Activated naive CD4-positive, alpha-beta T cell (primary cell): ENCODE measurements at places on chromosomes 7 and 10.

DNA sequence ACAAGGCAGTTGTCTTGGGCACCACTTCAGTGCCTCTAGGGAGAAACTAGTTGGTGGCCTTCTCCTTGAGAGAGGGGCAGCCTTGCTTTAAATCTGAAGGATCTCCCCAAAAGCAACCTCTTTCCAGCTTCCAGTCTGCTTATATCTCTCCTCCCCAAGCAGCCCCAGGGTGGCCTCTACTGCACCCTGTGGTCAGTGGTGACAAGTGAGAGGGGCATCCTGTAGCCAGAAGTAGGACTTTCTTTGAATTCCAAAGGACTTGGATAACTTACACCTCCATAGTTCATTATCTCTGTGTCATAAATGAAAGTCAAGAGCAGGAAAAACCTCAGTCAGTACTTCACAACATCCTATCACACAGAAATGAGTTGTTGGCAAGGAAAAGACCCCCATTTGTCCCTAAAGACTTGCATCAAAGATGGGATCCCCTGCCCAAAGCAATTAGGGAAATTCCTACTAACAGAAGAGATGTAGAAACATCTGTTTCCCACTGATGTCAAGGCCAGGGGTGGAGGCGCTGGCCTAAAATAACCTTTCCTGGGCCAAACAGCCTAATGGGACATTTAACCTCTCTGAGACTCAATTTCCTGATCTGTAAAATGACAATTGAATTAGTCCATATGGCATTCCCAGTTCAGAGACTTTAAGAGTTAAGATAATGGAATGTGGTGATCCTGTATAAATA is 44.0 kb upstream of the ANKRD1 start:
- no peak for DNase-seq

GRCh38 chr7:82257118-82257695 is 186.4 kb downstream of the CACNA2D1 start:
- no peak for DNase-seq

DNA sequence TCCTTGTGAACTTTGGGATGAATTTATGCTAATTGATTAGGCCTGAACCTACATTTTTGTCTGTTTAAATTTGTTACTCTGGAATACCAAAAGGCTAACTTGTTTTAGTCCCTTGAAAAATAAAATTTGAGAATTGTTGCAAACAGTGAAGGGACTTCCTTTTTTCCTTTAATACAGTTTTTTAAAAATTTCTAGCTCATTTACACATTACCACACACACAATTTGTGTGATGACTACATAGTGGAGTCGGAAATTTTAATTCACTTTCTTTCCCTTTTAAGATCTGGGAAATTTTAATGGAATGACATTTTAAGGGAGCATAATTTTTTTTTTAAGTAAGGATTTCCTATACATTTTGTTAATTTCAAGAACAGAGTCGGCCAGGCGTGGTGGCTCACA is 8.6 kb upstream of the TMEM236 start:
- DNase-seq = no peak

GRCh38 chr10:121994429-121994941 is 5.5 kb downstream of the TACC2 start:
- DNase-seq = no peak

- no peak for DNase-seq
Observed at GRCh38 chr10:48536156-48536500, 68.7 kb downstream of the ARHGAP22 start.

DNA sequence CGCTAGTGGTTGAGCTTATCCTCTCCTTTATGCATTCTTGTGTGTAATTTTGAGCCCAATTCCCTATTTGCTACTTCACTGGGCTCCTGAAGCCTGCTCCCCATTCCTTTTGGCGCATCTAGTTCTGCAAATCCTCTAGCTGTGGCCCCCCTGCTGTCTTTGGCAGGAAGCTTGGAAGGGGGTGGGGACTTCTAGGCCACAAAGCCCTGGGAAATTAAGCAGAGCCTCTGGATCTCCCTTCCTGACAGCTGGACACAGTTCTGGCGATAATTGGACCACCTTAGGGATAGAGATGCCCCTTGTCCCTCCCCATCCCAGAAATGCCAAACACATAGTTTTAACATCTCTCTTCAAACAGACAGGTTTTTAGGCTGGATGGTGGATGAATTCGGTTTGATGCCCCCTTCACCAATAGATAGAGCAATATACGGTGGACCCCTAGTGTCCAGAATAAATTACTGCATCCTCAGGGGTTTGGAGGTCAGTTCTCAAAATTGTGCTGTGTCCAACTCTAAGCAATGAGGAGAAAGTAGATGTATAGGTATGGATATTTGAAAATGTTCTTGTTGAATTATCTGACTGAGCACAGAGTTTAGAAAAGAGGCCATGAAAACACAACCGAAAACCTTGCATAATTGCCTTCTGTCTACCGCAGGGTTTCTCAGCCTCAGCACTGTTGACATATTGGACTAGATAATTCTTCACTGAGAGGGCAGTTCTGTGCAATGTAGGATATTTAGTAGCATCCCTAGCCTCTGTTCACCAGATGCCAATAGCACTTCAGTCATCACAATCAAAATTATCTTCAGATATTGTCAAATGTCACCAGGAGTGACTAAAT is 75.5 kb downstream of the PAPSS2 start:
- DNase-seq = no peak

DNA sequence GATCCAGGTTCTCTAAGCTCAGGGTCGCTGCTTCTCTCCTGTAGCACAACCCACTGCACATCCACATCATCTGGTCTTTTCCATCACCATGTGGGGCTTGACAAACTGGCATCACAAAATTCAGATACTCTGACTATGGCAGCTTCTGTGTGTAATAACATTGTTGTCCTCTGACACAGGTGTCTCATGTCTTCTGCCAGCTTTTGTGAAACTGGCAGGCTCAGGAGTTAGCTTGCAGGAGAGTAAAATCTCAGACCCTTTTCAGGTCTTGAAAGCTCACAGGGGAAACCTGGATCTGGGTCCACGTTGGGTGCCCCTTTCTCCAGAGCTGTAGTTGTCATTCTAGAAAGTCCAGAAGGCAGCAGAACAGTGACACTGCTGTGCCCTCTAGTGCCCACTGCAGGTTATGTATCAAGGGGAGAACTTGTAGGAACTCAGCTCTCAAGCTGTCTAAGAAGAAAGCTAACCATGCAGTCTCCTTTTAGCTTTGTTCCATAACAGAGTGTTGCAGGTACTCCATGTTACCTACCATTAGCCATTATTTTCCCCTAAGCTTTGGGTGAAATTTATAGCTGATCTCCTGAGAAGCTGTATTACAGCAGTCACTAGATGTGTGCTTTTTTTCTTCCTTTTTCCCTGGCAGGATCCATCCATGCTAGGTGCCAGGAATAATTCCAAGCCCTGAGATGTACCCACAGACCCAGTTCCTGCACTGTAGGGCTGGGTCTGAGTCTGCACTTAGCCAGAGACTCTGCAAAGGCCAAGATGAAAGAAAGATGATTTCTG is 102.7 kb downstream of the ZNF248 start:
- no peak for DNase-seq

GRCh38 chr10:50558371-50558770 is 65.4 kb downstream of the SGMS1 start:
- no peak for DNase-seq

DNA sequence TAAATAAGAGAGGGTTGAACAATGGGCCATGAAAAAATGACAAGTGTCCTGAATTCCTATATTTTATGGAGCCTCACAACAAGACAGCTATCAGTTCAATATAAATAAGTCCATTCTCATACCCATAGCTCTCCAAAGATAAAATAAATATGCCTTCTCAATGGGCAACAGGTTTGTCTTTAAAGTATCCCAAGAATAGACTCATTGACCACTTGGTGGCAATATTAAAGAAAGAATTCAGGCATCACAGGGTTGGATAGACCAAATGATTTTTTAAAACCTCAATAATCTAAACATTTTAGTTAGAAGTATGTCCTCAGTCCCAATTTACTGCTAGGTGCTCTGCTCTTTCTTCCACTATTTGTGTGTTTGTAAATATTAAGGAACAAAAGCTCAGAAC is 165.1 kb upstream of the WNT16 start:
- no peak for DNase-seq

- DNase-seq = peak; percentile 50
Observed at GRCh38 chr7:2099048-2099957, 133.4 kb downstream of the MAD1L1 start.

GRCh38 chr10:131311661-131312477 is at the start of gene TCERG1L:
TCERG1L (minus strand) TSS chr10:131311721; CDS start chr10:131311635, 86 bp downstream.
- no peak for DNase-seq

DNA sequence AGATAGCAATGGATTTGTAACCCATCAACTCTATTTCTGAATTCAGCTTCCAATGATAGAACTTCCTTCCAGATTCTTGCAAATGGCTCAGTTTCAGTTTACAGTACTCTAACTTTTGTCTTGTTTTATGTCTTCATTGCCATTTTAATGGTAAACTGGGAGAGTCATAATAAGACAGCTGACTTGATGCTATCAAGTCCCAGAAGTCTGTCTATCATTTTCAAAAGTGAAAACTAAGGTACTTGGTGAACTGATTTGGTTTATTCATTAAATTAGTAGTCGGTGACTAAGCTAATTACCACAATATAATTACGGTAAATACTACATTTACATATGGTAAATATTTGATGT is 25.0 kb downstream of the RTKN2 start:
- DNase-seq = no peak

DNA sequence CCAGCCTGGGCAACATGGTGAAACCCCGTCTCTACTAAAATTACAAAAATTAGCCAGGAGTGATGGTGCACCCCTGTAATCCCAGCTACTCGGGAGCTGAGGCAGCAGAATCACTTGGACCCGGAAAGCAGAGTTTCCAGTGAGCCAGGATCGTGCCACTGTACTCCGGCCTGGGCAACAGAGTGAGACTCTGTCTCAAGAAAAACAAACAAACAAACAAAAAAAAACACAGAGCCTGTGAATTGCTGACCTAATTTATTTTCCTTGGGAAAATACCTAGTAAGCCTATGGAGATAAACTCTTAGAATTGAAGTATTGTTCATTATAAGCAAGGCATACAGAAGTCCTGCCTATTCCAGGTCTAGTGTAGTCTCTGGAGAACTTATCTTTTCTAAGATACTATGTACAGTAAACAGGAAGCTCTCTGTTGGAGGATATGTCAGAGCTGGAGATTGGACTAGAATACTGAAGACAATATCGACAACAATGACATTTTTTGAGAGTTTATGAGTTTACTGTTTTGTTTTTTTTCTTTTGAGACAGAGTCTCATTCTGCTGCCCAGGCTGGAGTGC is 14.9 kb downstream of the GTF2I start:
- DNase-seq = no peak

- no peak for DNase-seq
Observed at GRCh38 chr7:118855290-118855689, 630.8 kb downstream of the ANKRD7 start.

DNA sequence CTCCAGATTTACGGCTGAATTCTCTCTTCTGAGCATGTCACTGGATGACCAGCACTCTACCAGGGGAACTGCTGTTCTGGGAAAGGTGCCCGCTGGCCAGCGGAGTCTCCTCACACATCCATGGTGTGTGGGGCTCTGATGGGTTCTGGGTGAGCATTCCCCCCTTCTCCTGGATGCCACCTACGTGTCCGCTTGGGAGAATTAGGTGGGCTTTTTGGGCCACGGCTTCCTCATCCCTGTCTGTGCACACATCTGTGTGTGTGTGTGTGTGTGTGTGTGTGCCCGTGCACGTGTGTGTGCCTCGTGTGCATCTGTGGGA is 163.0 kb downstream of the DNAJB6 start:
- no peak for DNase-seq

- DNase-seq = no peak
Observed at GRCh38 chr7:149735181-149735602, 38.2 kb downstream of the ZNF467 start.

- no peak for DNase-seq
Observed at GRCh38 chr10:13383399-13383761, 35.3 kb upstream of the SEPHS1 start.

- no peak for DNase-seq
Observed at GRCh38 chr10:97903128-97904017, 53.7 kb downstream of the GOLGA7B start.

GRCh38 chr7:134527979-134528371 is 608 bp downstream of the AKR1B10 start:
- no peak for DNase-seq

GRCh38 chr10:34884272-34884952 is 69.3 kb upstream of the PARD3 start:
- no peak for DNase-seq

- no peak for DNase-seq
Observed at GRCh38 chr10:98242823-98243222, 25.2 kb downstream of the LOXL4 start.

DNA sequence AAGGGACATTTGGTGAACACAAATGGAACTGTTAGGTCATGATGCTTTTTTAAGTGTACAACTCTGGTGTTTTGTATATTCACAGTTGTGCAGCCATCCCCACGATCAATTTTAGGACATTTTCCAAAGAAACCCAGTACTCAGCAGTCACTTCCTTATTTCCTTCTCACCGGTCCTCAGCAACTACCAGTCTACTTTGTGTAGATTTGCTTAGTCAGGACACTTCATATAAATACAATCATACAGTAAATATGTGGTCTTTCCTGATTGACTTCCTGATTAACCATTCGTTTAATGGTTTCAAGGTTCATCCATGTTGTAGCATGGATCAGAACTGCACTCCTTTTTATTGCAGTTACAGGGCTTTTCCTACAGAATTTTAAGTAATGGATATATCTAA is 14.4 kb downstream of the SGPL1 start:
- no peak for DNase-seq

GRCh38 chr10:72336259-72337038 is 18.3 kb downstream of the DNAJB12 start:
- DNase-seq = no peak

DNA sequence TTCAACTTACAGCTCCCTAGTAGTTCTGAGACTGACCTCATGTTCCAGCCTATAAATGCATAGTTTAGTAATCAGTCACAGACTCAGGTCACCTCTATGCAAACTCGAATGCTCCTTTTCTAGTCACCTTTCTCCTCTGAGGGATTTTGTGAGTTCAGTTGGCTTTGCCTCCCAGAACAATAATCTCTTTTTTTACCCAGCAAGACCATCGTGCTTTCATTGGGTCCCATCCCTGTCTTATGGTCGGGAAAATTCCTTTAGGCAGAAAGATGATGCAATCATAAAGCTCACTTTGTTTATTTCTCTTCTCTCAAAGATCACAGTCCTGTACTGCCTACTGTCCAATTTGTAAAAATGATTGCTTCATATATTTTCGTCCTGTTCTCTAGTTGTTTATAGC is 38.4 kb downstream of the TWIST1 start:
- no peak for DNase-seq

- no peak for DNase-seq
Observed at GRCh38 chr10:69810675-69811397, 9.1 kb downstream of the COL13A1 start.

GRCh38 chr7:20238194-20238753 is 21.1 kb upstream of the MACC1 start:
- no peak for DNase-seq

GRCh38 chr7:66905689-66906088 is 15.3 kb upstream of the TMEM248 start:
- DNase-seq = no peak

- no peak for DNase-seq
Observed at GRCh38 chr10:6558759-6559461, 21.2 kb downstream of the PRKCQ start.
